C1 segment of cervical spinal cord (tissue), 14 donors: ENCODE measurements at places on chromosomes 3 and 15.

DNA sequence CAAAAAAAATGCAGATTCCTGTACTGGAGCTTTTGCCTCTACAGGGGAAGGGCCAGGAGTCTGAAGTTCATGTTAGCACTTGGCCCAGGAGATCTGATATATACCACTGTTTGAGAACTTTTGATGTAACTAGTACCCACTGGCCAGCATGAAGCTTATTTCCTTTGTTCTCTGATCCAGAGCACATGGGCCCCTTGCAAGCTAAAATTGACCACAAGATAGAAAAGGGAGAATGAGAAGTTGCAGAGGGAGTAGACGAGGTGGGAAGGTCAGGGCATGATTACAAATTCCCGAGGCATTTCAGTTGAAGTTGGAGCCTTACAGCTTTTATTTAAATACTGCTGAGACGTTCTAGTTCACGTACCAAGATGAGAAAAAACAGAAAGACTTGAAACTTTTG is 28.2 kb downstream of the TGM4 start:
- no peak for DNase-seq

- DNase-seq = no peak
Observed at GRCh38 chr15:54094661-54095060, 116.4 kb downstream of the UNC13C start.

- no peak for DNase-seq
Observed at GRCh38 chr3:31876331-31876730, 104.7 kb downstream of the OSBPL10 start.

DNA sequence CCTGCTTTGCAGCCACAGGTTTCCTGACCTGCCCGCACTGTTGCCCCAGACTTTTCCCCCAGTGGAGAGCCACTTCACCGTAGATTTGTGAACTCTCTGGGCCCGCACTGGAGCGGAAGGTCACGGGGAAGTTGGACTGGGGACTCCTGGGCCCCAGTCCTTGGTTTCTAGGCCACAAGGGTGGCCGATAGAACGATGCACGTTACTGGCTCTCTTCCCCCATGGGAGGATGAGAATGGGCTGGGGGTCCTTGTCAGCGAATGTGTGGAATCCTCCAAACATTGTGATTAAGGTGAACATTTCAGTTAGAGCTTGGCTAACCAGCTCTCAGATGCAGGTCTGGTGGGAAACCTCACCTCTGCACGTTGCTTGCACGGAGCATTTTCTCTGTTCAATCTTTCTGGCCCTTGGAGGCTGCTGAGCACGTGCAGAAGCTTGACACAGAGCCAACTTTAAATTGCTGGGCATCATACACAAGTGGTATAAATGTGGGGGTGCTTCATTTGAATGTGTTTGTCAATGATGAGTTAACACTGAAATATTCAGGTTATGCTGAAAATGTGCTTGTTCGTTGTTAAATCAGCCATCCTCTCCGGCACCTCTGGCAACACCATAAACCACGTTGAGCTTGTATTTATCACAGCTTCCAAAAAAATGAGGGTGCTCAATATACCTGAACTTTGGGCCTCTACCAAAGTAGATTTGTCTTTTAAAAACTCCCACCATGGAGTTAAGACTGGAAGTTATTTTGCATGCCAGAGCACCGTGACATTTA is 976 bp downstream of the DIS3L start:
- DNase-seq = peak; percentile 71

- DNase-seq = no peak
Observed at GRCh38 chr15:69830430-69830829, 267.3 kb downstream of the TLE3 start.

DNA sequence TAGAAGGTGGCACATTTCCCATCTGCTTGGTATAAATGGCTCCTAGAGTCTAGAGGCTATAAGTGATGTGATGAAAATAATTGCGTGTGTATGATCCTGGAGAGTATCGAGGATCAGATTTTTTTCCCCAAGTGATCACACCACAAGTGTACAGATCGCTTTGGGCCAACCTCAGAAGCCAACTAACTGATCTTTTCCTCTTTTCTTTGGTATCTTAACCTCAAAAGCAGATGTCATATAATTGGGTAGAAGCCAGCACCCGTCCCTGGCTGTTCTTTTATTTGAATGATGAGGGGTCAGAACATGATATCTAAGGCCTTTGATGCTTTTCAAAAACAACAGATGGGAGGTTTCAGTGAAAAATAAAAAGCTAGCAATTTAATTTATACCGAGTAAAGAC is 3.3 kb downstream of the P2RY14 start:
- DNase-seq = no peak

GRCh38 chr3:16807391-16807790 is 77.4 kb upstream of the PLCL2 start:
- no peak for DNase-seq

DNA sequence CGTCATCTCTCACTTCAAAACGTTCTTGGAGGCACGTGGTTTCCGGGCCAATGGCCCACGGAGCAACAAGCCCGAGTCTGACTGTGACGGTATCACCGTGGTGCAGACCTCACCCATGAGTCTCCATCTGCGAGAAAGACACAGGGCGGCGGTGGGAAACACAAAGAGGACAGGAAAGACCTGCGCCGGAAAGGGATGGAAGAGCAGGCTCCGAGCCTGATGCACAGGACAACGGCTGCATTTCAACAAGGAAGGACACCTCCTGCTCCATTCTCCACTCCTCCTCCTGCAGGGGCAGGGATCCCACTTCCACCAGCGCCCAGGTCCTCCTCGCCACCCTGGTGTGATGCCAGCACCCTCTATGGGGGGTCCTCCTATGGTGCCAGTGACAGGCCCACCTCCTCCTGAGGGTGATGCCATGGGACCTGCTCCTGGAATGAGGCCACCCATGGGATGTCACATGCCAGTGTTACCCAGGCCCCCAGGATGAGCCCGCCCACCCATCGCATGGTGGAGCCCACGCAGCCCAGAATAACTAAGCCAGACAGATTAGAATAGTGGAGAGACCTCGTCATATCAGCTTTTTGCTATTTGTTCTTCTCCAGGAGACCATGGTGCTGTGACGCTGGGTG is 73.0 kb upstream of the PCSK6 start:
- no peak for DNase-seq

GRCh38 chr3:54875596-54876268 is 52.1 kb downstream of the LRTM1 start:
- no peak for DNase-seq

GRCh38 chr3:155553780-155554179 is 191.1 kb downstream of the PLCH1 start:
- DNase-seq = no peak

DNA sequence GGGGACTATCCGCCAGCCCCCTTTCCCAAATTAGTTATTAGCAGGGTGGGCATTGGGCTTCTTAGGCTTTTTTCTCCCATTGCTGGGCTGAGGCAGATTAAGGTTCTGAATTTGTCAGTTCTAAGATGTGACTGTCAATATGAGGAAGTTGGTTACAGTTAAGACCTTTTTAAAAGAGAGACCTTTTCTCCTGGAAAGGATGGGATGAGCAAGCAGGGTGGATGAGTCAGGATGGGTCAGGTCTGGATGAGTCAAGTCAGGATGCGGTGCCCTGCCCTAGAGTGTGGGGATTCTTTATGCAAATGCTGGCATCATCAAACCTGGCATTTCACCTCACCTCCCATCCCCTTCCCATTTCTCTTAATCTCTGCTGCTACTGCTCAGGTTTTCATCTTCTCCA is 1.9 kb downstream of the AEN start:
- DNase-seq = no peak

- no peak for DNase-seq
Observed at GRCh38 chr3:150450916-150451315, 42.8 kb downstream of the TSC22D2 start.

DNA sequence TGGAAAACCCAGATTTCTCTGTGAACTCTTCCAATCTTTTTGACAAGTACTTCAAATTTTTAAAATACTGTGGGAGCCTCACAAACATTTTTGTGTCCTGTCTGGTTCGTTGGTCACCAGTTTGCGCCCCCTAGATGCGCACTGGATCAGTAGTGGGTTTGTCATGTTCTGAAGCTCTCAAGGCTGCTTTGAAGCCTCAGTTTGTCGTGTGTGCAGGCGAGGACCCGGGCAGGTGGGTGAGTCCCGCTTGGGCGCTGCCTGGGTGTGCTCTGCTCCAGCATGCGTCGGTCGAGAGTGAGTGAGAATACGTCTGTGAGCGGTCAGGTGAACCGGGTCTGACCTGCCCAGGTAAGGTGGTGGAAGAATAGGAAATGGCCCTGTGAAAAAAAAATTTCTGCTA is 17.3 kb upstream of the AEN start:
- DNase-seq = no peak

DNA sequence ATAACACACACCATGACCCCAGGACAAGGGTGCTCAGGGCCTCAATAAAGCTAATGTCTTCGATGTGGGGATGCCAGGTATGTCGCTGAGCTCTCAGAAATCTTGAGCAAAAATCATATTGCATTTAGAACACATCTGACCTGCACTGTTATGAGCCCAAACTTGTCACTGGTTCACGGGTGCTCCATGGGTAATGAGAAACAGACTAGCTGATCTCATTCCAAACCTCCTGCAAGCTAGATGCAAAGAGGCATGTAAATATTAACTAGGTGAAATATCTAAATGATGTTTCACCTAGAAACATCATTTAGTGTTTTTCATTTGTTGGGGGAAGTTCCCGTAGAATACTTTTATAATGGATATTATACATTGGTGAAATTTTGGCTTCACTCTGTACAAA is 549.4 kb downstream of the OCA2 start:
- DNase-seq = no peak

DNA sequence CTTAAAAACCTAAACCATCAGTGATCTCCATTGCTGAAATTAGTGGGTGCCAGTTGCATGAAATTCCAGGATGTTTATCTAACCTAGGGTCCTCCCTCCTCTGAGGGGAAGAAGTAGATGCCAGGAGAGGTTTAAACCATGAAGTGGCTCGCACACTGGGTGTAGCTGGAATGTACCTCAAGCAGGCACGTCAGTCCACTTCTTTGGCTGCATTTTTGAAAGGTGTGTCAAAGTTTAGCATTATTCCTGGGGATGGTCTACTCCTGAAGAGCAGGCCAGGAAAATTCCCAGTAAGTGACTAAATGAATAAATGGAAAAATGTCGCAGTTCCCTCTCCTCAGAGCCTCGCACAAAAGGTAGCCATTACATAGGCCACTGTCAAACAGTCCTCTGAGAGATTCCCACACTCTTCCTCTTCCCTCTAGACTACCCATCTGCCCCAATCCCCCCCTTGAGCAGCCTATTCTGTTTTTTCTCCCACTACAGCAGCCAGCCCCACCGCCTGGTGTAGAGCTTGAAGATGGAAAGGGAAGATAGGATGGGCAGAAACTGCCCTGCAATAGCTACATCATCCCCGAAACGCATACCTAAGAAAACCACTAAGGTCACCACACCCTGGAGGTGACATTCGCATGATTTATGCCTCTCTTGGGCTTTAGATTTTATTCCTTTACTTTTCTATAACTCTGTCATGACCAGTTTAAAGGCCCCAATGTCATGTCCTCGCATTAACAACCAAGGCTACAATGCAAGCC is 655 bp upstream of the TMOD3 start:
- no peak for DNase-seq

GRCh38 chr3:183507551-183507950 is 48.0 kb downstream of the KLHL6 start:
- no peak for DNase-seq

DNA sequence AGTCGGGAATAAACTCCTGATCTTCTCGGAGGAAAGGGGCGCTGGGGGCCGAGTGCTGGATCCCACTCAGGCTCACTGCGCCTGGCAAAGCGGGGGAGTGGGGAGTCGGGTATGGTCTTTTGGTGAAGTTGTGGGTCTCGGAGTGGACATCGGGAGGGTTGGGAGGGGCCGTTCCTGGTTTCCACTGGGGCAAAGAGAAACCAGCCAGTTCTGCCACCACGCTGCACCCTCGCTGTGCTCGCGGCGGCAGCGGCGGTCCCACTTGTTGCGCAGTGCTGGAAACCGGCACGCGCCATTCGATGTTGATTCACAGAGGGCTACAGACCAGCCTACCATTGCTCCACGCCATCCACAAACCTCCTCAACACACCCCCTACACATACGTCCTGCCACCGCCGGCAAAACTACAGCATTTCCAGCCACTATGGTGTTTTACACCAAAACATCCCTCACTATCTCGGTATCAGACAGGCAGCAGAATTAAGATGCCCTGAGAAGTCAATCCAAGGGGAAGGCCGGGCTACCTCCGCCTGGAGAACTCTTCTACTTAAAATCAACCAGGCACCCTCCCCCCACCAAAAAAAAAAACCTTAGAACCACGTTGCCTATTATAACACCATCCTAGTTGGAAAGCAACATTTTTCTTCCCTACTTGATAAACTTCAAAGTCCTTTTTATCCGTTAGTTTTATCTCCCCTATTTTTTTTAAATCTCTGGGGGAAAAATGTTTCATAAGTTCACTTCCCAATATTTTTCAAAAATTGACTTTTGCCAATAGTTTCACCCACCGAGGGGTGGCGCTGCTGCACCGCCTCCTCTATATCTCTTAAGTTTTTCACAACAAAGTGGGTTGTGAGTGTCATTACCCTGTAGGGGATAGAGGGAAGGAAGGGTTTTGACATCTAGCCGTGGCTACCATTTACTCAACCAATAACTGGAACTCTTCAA is 3.6 kb downstream of the BCL6 start:
- peak; percentile 60 for DNase-seq

DNA sequence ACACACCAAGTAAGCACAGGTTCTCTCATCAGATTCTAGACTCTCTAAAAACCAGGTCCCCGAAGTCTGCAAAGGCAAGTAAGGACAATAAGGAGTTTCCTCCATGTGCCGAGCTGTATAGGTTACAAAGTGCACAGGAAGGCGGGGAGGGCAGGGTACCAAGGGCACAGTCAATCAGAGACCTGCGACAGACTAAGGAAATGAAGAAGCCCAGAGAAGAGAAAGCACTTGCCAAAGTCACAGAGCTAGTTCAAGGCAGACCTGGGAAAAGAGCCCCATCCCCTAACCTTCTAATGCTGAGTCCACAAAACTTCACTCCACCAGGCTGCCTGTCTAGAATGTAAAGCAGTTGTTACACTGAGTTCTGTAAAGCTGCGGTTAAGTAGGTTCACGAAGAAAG is 1.7 kb downstream of the SEC13 start:
- no peak for DNase-seq

DNA sequence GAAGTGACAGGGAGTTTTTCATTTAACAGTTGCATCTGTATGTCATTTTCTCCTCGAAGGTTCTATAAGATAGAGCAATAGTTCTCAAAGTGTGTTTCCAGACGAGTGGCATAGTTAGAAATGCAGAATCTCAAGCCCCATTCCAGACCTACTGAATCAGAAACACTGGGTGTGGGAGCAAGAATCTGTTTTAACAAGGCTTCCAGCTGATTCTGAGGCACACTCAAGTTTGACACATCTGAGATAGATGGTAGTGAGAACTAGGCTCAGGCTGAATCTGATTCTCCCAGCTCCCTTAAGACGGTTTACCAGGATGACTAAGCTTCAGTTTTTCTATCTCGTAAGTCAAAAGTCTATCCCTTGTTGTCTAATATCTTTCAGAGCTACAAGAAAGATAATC is 159.8 kb upstream of the NUDT16 start:
- no peak for DNase-seq
